Stimulated activated CD4-positive, alpha-beta T cell treated with anti-CD3 and anti-CD28 coated beads, Interleukin-4, amount 100 ng/mL, for 1 hour (primary cell): ENCODE measurements at places on chromosomes 13 and 19.

DNA sequence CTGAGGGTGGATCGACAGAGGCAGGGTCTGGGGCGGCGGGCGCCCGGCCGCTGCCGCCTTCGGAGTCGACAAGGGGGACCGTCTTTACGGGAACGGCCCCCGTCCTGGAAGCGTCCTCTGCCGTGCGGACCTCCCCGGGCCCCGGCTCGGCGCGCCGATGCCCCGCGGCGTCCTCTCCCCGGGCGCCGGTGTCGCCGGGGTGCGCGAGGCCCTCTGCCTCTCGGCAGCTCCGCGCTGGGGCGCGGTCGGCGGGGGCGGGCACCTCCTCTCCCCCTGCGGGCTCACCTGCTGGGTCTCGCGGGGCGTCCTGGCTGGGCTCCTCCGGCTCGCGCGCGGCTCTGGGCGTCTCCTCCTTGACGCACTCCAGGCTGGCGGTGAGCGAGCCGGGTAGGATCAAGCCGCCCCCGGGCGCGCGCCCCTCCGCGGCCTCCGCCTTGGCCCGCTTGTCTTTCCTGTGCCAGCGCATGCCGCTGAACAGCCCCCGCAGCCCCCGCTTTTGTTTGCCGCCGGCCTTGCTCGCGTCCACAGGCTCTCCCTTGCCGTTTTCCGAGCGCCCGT, 1.5 kb downstream of the AMER2 start:
- peak; percentile 11 for DNase-seq

- DNase-seq: no peak
Observed at GRCh38 chr19:50475101-50475568, 1.2 kb upstream of the EMC10 start.

DNA sequence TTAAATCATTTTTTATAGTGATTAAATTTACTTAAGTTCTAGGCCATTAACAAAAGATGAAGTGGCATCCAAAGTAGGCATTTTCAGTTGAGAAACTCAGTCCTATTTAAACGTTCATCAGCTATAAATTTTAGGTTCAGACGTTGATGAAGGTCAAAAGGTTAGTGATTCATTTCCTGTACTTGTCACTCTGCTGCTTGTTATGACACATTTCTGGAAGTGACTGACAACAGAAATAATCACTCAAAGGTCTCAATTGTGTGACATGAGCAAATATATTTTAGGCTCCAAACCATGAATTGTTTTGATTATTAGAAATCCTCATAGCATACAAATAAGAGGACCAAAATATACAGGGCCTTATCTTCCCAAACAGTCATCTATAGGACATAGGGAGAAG, 10.3 kb upstream of the EDNRB start:
- no peak for DNase-seq

DNA sequence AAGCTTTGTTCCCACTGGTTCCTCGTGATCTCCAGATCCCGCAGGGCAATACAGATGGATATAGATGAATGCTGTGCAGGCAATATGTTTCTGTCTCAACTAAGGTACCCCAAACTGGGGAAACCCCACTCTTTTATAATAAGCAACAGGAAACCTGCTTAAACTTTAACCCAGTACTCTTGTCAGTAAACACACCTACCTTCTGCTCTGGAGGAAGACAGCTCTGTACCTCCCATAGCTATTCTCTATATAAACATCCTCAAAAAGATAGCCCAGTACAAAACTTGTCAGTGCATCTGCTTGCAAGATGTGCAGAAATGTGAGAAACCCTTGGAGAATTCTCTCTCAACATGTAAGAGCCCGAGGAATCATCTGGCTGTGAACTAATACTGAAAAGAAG, 583.6 kb downstream of the OLFM4 start:
- no peak for DNase-seq

GRCh38 chr19:13840305-13841085, 36.4 kb upstream of the NANOS3 start:
- peak; percentile 47 for DNase-seq

DNA sequence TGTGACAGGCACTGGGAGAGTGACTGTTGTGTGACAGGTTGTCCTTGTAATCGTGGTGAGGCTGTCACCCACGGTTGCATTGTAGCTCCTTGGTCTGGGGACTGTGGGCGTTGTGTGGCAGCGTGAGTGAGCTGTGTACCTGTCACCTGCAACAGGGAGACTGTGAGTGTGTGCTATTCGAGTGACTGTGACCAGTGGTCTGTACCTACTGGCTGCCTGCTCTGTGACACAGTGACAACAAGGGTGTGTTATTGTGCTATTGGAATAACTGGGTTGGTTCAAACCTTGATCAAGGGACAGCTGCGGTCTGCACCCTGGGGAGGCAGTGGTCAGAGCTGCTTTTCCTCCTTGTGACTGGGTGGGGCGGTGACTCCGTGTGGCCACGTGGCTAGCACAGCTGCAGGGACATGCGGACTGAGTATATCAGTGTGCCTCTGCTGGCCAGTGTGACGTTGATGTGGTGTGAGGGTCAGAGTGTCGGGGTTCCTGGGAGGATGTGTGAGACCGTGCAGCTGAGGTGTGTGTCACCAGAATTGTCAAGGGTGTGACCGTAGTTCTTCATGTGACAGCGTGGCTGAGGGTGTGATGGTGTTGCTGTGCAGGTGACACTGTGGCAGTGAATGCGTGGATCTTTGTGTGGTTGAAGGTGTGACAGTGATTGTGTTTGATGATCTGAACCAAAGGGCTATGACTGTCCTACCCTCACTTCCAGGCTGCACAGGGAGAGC, 10.1 kb upstream of the NFIX start:
- no peak for DNase-seq

- no peak for DNase-seq
Observed at GRCh38 chr13:89627996-89628395, 1719.5 kb upstream of the MIR17HG start.
